CD4-positive, alpha-beta T cell (primary cell): ENCODE measurements at places on chromosomes 2 and 18. TPM values are rescaled to one million over a fixed set of nuclear protein-coding genes. Genes with fewer than 3 reads are reported as not detected.

- no peaks in the 10 kb centered on the region for H3K27me3 ChIP-seq
- no peaks in the 10 kb centered on the region for H3K36me3 ChIP-seq
- no peak overlapping the region for H3K4me3 ChIP-seq
- no peak for DNase-seq
Measured at GRCh38 chr2:159157361-159158209, 128.9 kb downstream of the WDSUB1 start.

The PSMA8 gene
- total RNA-seq = 0.27 TPM

- H3K27ac ChIP-seq = no peak overlapping the region
- H3K4me3 ChIP-seq = no peak overlapping the region
- H3K36me3 ChIP-seq = no peaks in the 10 kb centered on the region
- H3K4me1 ChIP-seq = no peaks in the 10 kb centered on the region
Measured at GRCh38 chr2:54546923-54547720, 91.0 kb downstream of the SPTBN1 start.

The IL1RN gene
- total RNA-seq = 0.58 TPM

- H3K4me3 ChIP-seq = no peak overlapping the region
- H3K27me3 ChIP-seq = no peaks in the 10 kb centered on the region
- no peak for DNase-seq
- H3K4me1 ChIP-seq = no peaks in the 10 kb centered on the region
Measured at GRCh38 chr2:226337941-226338600, 461.5 kb downstream of the IRS1 start.

GRCh38 chr18:24176727-24177416 lies 38.0 kb downstream of the CABYR start:
- DNase-seq = peak; percentile 24
- H3K4me3 ChIP-seq = no peak overlapping the region
- no peaks in the 10 kb centered on the region for H3K36me3 ChIP-seq
- no peak overlapping the region for H3K27ac ChIP-seq
- H3K27me3 ChIP-seq = no peaks in the 10 kb centered on the region

DNA sequence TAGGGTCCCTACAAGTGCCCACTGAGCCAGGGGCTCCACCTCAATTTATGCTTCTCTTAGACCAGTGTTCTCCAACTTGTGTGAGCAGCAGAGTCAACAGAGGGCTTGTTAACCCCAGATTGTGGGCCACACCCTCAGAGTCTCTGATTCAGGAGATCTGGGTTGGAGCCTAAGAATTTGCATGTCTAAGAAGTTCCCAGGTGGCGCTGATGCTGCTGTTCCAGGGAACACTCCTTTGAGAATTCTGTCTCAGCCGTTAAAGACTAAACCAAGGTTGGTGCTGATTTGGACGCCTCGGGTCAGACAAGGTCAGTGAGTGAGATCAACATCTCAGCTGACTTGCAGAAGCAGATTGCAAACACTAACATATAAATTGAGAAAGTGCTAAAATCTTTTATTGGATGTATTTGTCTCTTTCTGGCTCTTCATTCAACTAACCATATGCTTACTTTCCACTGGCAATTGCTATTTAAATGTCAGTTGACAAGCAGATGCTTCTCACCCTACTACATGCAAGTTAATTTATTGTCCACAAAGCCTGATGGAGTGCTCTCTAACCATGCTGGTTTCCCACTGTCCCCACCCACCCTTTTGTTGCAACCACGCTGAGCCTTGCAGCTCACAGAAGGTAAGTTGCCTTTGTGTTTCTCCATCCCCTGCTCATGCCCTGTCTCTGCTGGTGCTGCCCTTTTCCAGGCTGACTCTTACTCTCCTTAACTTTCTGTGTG lies 31.5 kb downstream of the LYPD1 start:
- H3K4me3 ChIP-seq = no peak overlapping the region
- no peaks in the 10 kb centered on the region for H3K36me3 ChIP-seq
- no peaks in the 10 kb centered on the region for H3K4me1 ChIP-seq
- no peaks in the 10 kb centered on the region for H3K27me3 ChIP-seq
- no peak overlapping the region for H3K27ac ChIP-seq

DNA sequence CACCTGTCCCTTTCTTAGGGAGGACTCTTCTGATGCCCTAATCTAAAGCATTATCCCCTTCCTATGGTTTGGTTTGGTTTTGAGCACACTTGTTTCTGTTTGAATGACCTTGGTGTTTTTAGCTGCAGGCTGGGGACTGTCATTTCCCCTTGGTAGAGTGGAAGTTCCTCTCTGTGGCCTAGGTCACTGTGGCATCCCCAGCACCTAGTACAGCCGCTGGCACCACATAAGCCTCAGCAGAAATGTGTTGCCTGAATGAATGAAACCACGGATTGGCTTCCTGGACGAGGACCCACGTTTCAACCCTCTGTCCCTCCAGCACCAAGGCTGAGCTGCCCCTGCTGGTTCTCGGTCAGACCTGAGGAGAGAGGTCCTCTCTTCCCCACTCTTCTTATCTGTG lies 159.9 kb downstream of the CTIF start:
- no peaks in the 10 kb centered on the region for H3K27me3 ChIP-seq
- no peak for DNase-seq
- no peak overlapping the region for H3K27ac ChIP-seq
- H3K4me1 ChIP-seq = no peaks in the 10 kb centered on the region
- H3K36me3 ChIP-seq = no peaks in the 10 kb centered on the region

DNA sequence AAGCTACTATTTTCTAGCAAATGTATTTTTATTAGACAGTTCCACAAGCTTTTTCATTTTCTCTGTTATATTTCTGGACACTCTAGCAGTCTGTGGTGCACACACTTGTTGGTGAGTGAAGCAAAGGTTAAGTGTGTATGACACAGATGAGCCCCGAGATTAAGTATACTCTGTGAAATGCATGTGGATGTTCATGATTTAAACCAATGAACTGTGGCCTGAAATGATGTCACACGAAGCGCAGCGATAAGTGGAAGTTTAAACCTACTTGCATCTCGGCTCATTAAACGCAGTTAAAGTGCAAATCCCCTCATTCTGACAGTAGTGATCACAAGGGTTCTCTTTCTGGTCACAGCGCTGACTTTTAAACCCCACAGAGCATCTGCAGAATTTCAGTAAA lies 1488.8 kb upstream of the NXPH2 start:
- no peak overlapping the region for H3K27ac ChIP-seq
- no peaks in the 10 kb centered on the region for H3K4me1 ChIP-seq
- H3K27me3 ChIP-seq = no peaks in the 10 kb centered on the region
- H3K36me3 ChIP-seq = no peaks in the 10 kb centered on the region

The ZNF804A gene
- total RNA-seq = not detected

DNA sequence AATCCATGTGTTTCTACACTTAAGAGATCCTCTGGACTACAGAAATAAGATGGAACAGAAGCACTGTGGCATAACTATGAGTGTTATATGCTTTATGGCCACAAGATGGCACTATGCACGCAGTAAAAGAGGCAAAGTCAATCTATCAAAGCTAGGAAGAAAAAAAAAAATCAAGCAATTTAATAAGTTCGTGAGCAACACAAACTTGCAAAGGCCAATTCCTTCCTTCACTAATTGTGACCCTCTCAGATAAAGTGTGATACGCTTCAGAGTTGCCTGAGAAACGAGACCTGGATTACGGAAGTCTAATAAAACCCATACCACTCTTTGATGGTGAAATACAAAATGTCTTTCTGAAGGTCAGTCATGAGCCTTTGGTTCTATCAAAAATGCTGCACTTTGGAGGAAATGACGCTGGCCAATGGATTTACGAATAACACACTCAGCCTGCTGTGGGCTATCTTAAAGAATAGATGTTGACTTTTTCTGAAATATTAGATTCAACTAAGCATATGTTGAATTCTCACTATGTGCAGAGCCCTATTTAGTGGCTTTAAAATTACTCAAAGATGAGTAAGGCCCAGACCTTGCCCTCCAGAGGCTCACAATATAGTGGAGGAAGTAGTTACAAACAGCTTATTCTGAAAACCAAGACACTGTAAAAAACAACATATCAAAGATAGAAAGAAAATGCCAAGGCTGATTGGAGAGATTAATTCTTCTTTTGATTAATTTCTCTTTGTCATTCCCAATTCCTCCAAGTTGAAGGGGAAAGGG lies 35.5 kb upstream of the TTR start:
- no peak overlapping the region for H3K27ac ChIP-seq
- H3K4me3 ChIP-seq = no peak overlapping the region
- H3K4me1 ChIP-seq = no peaks in the 10 kb centered on the region
- DNase-seq = no peak

DNA sequence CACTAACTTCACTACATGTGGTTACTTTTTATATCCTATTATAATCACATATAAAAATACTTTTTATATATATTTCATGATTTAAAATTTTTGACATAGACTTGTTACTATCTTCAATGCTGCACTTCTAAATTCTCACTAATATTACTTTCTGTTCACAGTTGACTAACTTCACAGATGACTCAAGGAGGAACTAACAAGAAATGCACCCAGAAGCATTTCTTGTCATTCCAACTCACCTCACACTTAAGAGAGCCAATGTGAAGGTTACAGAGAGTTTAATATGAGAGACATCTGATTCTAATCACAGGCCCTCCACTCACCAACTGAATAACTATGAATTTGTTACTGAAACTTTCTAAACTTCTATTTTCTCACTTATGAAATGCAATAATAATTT lies 399.8 kb upstream of the SLC8A1 start:
- DNase-seq = no peak
- no peaks in the 10 kb centered on the region for H3K36me3 ChIP-seq
- no peaks in the 10 kb centered on the region for H3K27me3 ChIP-seq
- no peaks in the 10 kb centered on the region for H3K4me1 ChIP-seq
- no peak overlapping the region for H3K4me3 ChIP-seq

DNA sequence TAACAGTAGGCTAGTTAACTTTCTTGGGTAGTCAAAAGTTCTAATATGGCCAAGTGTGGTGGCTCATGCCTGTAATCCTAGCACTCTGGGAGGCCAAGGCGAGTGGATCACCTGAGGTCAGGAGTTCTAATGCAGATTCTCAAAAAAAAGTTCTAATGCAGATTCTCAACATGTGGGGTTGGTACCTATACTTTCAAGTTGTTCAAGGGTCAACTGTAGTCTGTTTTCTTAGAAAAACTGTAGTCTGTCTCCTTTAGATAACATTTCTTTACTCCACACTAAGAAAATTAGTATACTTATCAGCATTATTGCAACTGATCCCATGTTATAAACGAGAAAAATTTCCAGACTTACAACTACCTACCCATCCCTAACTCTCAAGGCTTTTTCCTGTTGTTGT lies 16.6 kb downstream of the INO80D start:
- no peak for DNase-seq
- no peaks in the 10 kb centered on the region for H3K27me3 ChIP-seq
- no peak overlapping the region for H3K27ac ChIP-seq
- peaks cover 11% of the 10 kb centered on the region for H3K36me3 ChIP-seq
- peaks cover 9% of the 10 kb centered on the region for H3K4me1 ChIP-seq
- H3K4me3 ChIP-seq = no peak overlapping the region

The MOGAT1 gene
- total RNA-seq = not detected
